ENCODE measurements at places on chromosomes 2 and 18. TPM values are rescaled to one million over a fixed set of nuclear protein-coding genes. Genes with fewer than 3 reads are reported as not detected.

DNA sequence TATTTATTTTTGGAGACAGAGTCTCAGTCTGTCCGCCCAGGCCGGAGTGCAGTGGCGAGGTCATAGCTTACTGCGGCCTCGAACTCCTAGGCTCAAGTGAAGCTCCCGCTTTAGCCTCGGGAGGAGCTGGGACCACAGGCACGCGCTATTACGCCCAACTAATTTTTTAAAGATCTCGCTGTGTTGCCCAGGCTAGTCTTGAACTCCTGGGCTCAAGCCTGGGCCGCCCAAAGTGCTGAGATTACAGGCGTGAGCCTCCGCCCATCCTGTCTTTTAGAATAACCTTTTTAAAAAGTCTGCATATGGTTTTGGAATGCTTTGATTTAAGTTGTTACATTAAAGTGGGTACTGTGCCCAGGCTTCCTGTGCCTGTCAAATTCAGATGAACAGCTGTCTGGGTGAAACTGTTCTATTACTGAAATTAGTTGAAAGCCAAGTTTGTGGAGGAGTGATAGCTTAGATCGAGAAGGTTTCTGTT lies 944 bp downstream of the RAB3GAP1 start:
- peak overlapping the region; percentile 97 for H3K27ac ChIP-seq
- DNase-seq: no peak
- peaks cover 5% of the 10 kb centered on the region for H3K36me3 ChIP-seq
- peaks cover 2% of the 10 kb centered on the region for H3K4me1 ChIP-seq
- no peaks in the 10 kb centered on the region for H3K27me3 ChIP-seq

DNA sequence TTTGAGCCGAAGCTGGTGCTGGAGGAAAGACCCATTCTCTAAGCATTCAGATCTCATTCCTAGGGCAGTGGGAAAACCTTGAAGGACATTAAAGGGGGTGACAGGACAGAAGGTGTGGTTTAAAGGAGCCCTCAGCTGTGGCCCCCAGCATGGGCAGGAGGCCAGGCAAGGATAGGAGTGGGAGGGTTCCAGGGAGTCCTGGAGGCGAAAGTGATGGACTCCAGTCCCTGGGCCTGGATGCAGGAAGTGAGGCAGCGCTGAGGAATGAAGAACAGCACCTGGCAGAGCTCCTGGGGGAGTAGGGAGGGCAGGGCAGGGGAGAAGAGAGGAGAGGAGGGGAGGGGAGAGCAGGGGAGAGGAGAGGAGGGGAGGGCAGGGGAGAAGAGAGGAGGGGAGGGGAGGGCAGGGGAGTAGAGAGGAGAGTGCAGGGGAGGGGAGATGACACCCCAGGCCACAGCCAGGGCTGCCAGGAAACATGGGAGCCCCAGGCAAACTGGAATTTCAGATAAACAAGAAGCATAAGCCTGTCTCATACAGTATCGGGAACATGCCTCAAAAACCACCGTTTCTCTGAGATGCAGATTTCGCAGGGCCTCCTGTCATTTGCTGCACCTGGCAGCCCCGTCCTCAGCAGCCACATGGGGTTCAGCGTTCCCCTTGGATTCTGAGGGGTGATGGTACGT lies 5.7 kb downstream of the RAMP1 start:
- peaks cover 15% of the 10 kb centered on the region for H3K4me1 ChIP-seq
- H3K27me3 ChIP-seq: no peaks in the 10 kb centered on the region
- peak overlapping the region; percentile 62 for H3K27ac ChIP-seq
- H3K4me3 ChIP-seq: no peak overlapping the region
- no peaks in the 10 kb centered on the region for H3K36me3 ChIP-seq

DNA sequence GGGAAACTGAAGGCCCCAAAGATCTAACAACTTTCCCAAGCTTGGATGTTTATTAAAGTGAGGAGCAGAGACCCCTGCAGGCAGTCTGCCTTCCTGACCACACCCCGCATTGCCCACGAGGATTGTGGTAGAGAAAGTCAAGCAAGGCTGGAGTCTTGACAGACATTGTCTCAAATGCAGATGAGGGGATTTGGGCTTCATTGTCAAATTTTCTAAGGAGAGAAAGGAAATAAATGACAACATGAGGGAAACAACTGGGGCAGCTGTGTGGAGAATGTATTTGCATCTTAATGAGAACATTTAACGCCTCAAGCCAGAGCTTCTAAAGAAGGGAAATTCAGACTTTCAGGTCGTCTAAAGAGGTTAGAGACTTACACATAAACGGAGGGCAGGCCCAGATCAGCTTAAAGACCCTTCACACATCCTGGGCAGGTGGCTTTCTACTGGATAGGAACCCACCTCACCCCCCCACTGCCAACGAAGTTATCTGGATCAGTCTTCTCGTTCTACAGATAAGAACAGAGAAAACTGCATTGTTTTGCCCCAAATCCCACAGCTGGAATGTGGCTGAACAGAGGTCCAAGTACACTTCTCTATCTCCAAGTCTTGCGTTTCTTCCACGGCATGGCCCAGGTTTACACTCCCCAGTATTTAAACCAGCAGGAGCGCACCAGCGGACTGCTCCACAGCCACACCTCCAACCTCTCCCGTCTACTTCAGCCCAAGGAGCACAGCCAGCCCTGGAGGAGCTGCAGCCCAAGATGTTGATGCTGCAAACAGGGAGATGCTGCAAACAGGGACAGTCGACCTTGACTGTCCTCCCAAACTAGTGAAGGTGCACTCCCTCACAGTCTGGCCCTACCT lies 16.2 kb upstream of the SCG2 start:
- no peak overlapping the region for H3K27ac ChIP-seq
- no peak overlapping the region for H3K4me3 ChIP-seq
- DNase-seq: no peak
- no peaks in the 10 kb centered on the region for H3K4me1 ChIP-seq
- no peaks in the 10 kb centered on the region for H3K36me3 ChIP-seq

DNA sequence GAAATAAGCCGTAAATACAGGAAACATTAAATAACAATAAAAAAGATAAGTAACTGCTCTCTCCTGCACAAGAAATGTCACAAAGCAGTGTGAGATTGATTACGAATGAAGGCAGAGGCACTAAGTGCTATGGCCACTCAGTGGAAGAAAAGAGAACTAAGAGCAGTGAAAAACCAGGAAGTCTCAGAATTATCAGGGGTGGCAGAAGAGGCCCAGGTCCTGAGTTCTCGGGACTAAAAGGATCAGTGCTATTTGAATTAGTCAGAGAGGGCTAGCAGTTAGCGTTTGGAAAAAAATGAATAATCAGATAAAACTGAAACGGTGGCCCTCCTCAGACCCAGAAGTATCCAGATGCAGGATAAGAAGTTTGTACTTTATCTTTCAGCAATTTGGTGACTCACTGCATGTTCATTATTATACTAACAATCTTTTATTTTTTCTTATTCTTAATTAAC lies 367.1 kb downstream of the ZEB2 start:
- no peak overlapping the region for H3K27ac ChIP-seq
- no peak overlapping the region for H3K4me3 ChIP-seq
- no peaks in the 10 kb centered on the region for H3K4me1 ChIP-seq
- DNase-seq: peak; percentile 23

GRCh38 chr2:224556381-224556780 lies 28.8 kb downstream of the CUL3 start:
- DNase-seq: no peak
- no peak overlapping the region for H3K27ac ChIP-seq
- H3K4me3 ChIP-seq: no peak overlapping the region
- peaks cover 9% of the 10 kb centered on the region for H3K4me1 ChIP-seq

DNA sequence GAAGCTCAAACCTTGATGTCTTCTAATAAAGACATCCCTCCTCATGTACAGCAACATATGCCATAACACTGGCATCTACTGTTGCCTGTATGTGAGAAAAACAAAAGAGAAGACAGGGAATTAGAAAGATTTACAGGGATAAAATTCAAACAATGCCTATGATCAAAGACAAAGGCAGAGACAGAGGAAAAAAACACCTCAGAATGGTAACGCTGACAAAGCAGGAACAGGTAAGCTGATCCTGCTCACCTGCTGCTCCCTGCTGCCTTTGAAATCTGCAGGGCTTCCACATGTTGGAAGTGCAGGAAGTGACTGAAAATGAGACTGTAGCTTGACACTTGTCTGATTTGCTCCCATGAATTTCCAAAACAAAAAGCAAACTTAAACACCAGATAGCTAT lies 90.2 kb upstream of the DNAJC10 start:
- H3K36me3 ChIP-seq: no peaks in the 10 kb centered on the region
- no peaks in the 10 kb centered on the region for H3K4me1 ChIP-seq
- H3K27me3 ChIP-seq: no peaks in the 10 kb centered on the region
- no peak overlapping the region for H3K27ac ChIP-seq
- H3K4me3 ChIP-seq: no peak overlapping the region

The KIDINS220 gene
- 15.2 TPM for polyA plus RNA-seq

- DNase-seq: peak; percentile 93
- H3K36me3 ChIP-seq: no peaks in the 10 kb centered on the region
- peak overlapping the region; percentile 7 for H3K4me3 ChIP-seq
- H3K27me3 ChIP-seq: no peaks in the 10 kb centered on the region
- no peaks in the 10 kb centered on the region for H3K4me1 ChIP-seq
Measured at GRCh38 chr2:157261199-157261782, 3.8 kb downstream of the GALNT5 start.

The BOLL gene
- not detected for polyA plus RNA-seq

GRCh38 chr18:21453511-21453901 lies 147.0 kb downstream of the ESCO1 start:
- no peak overlapping the region for H3K4me3 ChIP-seq
- no peak overlapping the region for H3K27ac ChIP-seq
- no peak for DNase-seq
- H3K27me3 ChIP-seq: no peaks in the 10 kb centered on the region
- no peaks in the 10 kb centered on the region for H3K36me3 ChIP-seq
- no peaks in the 10 kb centered on the region for H3K4me1 ChIP-seq

The GTF2A1L gene
- polyA plus RNA-seq: 1.6 TPM

The IL36B gene
- not detected for polyA plus RNA-seq
